ENCODE measurements at places on chromosomes 7 and 10.

GRCh38 chr10:25989951-25990350 is 55.9 kb downstream of the MYO3A start:
- no peak for DNase-seq

- DNase-seq = no peak
These were observed 28.9 kb downstream of the SKIDA1 start for GRCh38 chr10:21496343-21497176.

DNA sequence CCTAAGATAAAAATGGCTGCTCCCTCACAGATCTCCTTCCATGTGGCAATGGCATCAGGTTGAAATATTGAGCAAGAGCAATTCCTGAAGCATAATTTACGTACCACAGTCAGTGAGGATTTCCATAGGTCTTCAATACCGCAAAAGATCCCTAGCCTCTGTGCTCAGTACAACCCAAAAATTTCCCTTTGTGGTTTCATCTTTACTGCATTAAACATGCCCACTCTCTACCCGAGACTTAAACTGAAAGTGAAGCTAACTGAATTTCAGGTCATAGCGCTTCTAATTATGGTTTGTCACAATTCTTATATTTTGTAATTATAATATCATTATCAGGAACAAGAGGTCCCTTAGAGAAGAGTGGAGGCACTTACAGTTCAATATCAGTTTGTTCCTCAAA is 1071.1 kb downstream of the XPNPEP1 start:
- no peak for DNase-seq

DNA sequence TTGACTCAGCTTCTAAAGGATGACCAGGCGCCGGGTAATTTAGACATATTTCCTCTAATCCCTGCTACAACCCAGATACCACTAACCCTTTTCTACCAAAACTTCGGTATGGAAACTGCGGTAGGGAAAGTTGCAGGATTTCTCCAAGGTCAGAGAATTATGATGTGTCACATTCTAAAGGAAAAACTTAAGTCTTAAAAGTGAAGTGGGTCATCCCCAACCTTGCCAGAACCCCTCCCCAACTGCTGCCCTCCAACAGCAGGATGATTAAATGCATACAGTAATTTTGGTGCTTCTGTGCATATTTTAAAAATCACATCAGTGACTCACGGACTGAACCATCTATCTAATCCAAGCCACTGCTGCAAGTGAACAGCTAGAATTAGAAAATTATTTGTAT is 52.7 kb downstream of the GRB10 start:
- DNase-seq = no peak

GRCh38 chr10:45202242-45202641 is 113.2 kb downstream of the OR13A1 start:
- DNase-seq = no peak

GRCh38 chr10:102335184-102335583 is 60.3 kb upstream of the NFKB2 start:
- no peak for DNase-seq

- no peak for DNase-seq
These were observed 176.7 kb upstream of the PPP2R2D start for GRCh38 chr10:131724169-131724545.

DNA sequence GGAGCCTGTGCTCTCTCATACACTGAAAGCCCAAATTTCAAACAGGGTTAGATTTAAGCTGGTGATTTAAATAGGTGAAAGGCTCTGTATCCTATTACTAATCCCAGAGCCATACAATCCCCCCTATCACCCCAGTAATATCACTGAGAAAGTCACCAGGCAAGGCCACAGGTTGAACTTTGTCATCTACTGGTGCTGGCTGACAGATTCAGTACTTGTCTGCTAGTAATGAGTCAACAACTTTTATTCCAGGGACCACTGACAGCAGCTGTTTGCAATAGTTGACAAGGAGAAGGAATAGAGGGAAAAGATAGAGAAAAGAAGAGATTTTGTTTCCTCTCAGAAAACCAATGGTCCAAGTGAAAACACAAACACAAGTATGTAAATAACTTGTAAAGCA is 10.4 kb downstream of the ASB15 start:
- DNase-seq = no peak

DNA sequence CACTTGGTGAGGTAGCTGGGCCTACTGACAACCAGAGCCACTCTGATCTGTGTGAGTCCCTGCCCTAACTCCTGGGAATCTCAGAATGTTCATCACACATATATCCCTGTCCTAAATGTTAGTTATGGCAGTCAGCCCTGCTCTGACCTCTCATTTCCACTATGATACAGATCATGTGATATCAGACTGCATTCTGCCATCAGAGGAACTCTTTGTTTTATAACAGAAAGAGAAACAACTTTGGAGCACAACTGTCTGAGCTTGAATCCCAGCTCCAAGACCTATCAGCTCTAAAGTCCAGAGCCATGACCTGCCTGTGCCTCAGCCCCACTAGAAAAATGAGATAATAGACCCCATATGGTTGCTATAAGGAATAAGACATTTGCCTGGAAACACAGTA is 54.6 kb upstream of the ABCB4 start:
- DNase-seq = no peak

DNA sequence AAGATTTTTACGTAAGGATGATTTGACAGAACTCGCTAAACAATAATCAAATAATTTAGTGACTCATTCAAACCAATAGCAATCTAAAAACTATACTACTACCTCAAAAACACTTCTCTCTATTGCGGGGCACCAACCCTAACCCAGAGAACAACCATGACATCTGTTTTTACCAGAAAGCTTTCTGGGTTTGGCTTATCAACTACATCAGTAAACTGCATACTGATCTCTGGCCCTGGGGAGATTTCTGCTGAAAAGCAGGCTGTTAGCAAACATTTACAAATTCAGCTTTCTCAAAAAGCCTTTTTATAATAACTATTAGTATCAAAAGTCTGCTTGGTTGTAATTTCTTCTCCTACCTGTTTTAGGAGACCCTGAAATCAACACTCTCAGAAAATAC is 144.5 kb upstream of the ZWINT start:
- no peak for DNase-seq

- DNase-seq = no peak
These were observed 38.7 kb upstream of the HMX3 start for GRCh38 chr10:123097039-123097438.

- no peak for DNase-seq
These were observed 48.7 kb downstream of the GCC1 start for GRCh38 chr7:127536741-127537140.

- DNase-seq = no peak
These were observed 138.2 kb downstream of the C10orf105 start for GRCh38 chr10:71581376-71581775.

- no peak for DNase-seq
These were observed 75.5 kb upstream of the TRIL start for GRCh38 chr7:29033584-29033983.

GRCh38 chr7:67019562-67020390 is 23.1 kb downstream of the TYW1 start:
- DNase-seq = no peak

DNA sequence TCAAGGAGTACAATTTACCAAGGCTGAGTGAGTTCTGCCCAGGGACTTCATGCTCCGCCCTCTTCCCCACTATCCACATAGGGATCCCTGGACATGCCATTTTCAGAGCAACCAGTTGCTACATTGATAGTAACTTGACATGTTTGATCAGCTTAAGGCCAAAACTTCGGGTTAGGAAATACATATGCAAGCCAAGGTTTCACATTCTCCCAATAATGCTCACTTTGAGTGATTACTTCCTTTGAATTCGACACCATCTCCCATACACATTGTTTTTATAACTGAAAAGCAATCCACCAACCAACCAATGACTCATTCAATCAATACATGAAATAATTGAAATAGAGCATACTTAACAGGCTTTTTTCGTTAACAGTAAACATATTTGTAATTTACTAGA is 137.9 kb downstream of the GLI3 start:
- DNase-seq = no peak

DNA sequence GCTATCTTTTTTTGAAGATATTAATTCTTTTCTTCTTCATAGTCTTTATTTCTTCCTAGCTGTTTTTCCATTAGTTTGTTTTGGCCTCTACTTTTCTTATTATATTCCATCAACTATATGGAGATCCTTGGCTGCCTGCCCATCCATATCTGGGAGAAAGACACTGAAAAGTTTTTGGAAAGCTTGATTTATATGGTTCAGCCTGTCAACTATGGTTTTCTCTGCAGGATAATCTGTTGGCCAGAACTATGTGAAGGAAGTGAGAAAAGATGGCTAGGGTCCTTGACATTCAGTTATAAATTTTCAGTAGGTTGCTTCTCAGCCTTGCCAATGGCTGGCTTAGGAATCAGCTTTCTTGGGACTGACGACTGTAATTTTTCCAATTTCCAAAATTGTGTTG is 10.0 kb upstream of the CDK14 start:
- DNase-seq = no peak

GRCh38 chr7:141673346-141673745 is 28.6 kb downstream of the DENND11 start:
- no peak for DNase-seq

DNA sequence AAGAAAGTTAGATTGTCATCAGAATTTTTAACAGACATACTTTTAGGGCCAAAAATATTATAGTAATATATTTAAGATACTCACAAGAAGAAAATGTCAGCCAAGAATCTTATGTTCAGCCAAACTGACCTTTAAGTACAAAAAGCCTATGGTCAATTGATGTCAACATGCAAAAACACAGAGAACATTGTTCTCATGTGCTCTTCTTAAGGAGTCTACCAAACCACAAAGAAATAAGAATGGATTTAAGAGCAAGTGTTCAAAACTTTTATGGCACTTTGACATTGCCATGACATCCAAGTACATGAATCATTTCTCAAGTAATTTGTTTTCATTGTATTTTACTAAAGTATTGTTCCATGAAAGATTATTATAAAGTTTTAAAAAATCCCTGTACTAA is 180.4 kb downstream of the TMEM26 start:
- DNase-seq = no peak

DNA sequence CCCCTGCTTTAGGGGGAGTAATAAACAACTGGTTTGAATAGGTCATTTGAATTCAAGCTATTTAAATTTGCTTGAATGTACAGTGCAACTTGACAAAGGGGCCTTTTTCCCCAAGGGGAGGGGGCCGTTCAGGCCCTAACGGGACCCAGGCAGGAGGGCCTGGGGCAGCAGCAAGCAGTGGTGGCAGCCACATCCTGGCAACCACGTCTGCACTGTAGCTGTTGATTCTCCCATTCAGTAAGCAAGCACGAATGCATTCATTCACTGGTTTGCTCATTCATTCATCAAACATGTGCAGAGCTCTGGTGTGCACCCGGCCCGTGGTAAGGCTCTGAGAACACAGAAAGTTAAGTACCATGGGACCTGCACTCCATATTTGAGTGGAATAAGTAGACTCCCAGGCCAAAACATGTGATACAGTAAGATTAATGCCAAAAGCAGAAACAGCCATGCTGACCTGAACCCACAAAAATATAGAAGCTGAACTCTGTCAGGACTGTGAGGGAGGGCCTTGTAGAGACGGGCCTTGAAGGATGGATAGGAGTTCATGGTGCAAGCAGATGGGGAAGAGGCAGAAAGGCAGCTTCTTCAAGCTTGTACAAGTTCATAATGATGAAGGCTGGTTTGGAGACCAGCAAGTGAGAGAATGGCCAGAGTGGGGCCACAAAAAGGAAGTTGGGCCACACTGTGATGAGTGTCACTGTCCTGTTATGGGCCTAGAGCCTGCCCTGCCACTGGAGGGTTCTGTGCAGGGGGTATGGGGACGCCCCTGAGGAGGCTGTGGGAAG is 29.3 kb upstream of the C10orf53 start:
- no peak for DNase-seq

- DNase-seq = no peak
These were observed 425.6 kb downstream of the PAXIP1 start for GRCh38 chr7:154577141-154577873.

DNA sequence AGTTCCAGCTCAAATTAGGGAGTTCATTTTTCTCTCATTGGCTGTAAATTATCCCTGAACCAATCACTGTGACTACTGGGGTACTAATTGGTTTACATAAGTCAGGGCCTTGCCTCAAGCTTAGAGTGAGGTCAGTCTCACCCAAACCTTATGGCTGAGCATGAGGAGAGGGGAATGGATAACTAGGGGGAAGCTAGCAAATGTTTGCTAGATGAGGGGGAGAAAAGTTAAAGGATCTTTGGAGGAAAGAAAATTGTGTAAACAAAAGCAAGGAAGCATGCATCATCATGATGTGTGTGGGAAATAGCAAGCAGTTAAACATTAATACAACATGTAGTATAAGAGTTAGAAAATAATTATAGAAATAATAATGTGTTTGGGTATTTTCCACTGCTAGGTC is 121.9 kb downstream of the BBS9 start:
- no peak for DNase-seq

DNA sequence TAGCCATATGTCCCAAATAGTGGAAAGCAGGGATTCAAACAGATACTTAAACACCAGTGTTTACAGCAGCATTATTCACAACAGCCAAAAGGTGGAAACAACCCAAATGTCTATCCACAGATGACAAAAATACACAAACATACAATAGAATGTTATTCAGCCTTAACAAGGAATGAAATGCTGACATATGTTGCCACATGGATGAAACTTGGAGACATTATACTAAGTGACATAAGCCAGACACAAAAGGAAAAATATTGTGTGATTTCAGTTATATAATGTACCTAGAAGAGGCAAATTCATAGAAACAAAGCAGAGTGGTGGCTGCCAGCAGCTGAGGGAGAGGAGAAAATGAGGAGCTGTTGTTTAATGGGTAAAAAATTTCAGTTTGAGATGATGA is 533.9 kb upstream of the FZD8 start:
- no peak for DNase-seq

- no peak for DNase-seq
These were observed 97.1 kb downstream of the JCAD start for GRCh38 chr10:29962166-29962850.

DNA sequence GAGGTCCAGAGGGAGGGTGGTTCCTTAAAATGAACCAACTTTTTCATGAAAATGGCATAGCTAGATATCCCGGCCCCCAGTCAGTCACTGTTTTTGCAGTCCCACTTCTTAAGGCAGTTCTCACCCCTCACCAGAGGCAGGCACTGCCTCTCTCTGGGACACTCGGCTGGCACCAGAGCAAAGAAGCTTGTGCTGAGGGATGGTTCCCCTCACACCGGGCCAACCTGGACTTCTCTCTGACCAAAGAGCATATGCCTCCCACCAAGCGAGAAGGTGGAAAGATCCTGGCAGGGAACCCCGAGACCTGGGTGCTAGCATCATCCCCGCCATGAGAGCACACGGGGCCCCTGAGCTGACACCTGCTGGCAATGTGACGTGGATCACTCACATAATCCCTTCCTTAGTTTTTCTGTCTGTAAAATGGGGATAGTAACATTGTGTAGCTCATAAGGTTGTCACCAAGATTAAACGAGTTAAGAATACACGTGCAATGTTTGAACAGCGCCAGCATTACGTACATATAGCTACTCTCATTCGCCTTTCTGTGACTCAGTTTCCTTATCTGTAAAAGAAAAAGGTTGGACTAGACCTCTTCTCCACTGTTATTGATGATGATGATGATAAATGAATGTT is 88.5 kb downstream of the PARP12 start:
- no peak for DNase-seq

- no peak for DNase-seq
These were observed 15.3 kb upstream of the PWWP2B start for GRCh38 chr10:132381741-132382140.

GRCh38 chr7:44216521-44217222 is 15.9 kb downstream of the YKT6 start:
- DNase-seq = no peak

- DNase-seq = no peak
These were observed 103.9 kb downstream of the CUBN start for GRCh38 chr10:17025444-17026295.

All from activated naive CD4-positive, alpha-beta T cell (primary cell).